AG08396 (cell line): ENCODE measurements at places on chromosomes 16 and 17.

- no peak for DNase-seq
Observed at GRCh38 chr17:19020016-19020415, 15.5 kb upstream of the FAM83G start.

- DNase-seq, result no peak
Observed at GRCh38 chr17:77744066-77744988, 214.2 kb upstream of the TNRC6C start.

GRCh38 chr16:56163938-56164337, 27.4 kb upstream of the GNAO1 start:
- DNase-seq, result no peak

GRCh38 chr17:48835971-48836370, 5.1 kb downstream of the CALCOCO2 start:
- no peak for DNase-seq

DNA sequence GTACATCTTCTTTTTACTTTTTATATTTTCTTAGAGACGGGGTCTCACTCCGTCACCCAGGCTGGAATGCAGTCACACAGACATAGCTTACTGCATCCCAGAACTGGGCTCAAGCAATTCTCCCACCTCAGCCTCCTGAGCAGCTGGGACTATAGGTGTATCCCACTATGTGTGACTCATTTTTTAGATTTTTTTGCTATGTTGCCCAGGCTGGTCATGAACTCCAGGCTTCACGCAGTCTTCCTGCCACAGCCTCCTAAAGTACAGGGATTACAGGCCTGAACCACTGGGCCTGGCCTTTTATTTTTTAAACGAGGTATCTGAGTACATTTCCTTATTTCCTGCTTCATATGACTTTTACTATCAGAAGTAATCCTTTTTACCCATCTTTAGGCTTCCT, 48.0 kb downstream of the GLG1 start:
- no peak for DNase-seq

GRCh38 chr17:13575922-13576419, 25.8 kb downstream of the HS3ST3A1 start:
- DNase-seq, result no peak

- no peak for DNase-seq
Observed at GRCh38 chr16:35749253-35750141, 2290.1 kb downstream of the TP53TG3F start.

DNA sequence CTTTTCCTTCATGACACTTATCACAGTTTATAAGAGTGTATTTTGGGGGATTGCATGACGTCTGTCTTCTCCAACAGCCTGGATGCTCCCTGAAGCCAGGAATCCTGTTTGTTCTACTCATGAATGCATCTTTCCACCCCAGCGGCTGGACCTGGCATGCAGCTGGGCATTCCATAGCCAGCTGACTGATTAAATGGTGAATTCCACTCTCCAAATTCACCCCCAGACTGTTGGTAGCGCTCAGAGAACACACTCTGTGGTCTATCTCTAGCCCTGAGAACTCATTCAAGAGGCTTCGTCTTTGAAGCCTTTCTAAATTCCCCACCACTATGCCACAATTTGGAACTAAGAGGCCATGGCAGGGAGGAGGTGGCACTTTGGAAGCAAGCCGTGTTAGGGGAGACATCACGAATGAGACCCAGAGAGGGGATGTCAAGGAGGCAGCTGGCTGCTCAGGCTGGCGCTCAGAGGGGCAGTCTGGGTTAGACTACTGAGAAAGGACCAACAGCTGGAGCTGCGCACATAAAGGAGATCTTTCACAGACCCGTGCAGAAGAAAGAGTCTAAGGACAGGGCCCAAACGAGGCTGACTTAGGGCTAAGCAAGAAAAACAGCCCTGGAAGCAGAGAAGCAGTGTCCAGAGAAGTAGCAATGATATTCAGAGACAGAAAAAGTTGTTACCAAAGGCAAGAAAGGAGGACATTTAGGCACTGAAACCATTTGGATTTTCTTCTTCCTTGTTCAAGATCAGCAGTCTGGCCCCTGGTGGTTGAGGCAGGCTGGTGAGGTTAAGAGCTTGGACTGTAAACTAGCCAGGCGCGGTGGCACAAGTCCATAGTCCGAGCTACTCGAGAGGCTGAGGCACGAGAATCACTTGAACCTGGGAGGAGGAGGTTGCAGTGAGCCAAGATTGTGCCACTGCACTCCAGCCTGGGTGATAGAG, 42.4 kb upstream of the ZNF629 start:
- DNase-seq, result peak; percentile 61

- no peak for DNase-seq
Observed at GRCh38 chr17:79301469-79301868, 226.8 kb downstream of the ENGASE start.

DNA sequence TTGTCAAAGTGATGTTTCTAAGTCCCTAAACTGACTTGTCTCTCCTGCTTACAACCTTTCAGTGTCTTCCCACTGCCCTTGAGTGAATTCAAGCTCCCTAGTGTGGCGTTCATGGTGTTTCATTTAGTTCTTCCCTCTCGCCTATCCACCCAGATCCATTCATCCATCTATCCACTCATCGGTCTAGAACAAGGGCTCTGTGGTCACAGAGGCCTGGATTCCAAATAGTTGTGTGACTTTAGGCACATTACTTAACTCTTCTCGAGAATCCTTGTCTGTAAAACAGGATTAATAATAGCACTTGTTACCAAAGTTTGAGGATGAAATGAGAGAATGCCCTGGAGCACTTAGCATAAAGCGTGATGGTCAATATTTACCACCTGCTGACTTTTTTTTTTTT, 870 bp upstream of the TAC4 start:
- DNase-seq, result no peak

- DNase-seq, result no peak
Observed at GRCh38 chr17:16971458-16972338, at the start of gene TNFRSF13B. TSS of gene TNFRSF13B (minus strand) at chr17:16972118. CDS start at chr17:16972075, 43 bp downstream.

GRCh38 chr17:48503747-48504146, 27.1 kb downstream of the HOXB1 start:
- DNase-seq, result no peak

DNA sequence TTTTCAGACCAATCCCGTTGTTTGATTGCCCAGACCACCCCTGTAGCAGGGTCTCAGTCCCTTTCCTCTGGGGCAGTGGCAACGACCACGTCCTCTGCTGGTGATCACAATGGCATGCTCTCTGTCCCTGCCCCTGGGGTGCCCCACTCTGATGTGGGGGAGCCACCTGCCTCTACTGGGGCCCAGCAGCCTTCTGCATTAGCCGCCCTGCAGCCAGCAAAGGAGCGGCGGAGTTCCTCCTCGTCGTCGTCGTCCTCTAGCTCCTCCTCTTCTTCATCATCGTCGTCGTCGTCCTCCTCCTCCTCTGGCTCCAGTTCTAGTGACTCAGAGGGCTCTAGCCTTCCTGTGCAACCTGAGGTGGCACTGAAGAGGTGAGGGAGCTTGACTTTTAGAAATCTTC, 9.2 kb downstream of the ELOB start:
- no peak for DNase-seq

- peak; percentile 88 for DNase-seq
Observed at GRCh38 chr17:41910701-41911391, 7.9 kb downstream of the ACLY start.

GRCh38 chr16:85441189-85441889, 171.8 kb upstream of the GSE1 start:
- DNase-seq, result no peak

DNA sequence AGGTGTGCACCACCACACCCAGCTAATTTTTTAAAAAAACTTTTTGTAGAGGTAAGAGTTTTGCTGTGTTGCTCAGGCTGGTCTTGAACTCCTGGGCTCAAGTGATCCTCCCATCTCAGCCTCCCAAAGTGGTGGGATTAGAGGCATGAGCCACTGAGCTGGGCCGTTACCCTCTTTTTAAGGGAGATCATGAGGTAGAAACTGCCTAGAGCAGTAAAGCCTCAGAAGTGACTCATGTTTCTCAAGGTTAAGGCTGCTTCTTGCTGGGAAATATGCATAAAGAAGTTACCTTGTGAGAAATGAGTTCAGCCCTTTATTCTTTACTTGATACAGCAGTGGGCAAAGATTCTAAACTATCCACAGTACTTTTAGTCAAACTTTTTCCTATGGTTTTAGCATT, 38.2 kb downstream of the GRB2 start:
- no peak for DNase-seq

DNA sequence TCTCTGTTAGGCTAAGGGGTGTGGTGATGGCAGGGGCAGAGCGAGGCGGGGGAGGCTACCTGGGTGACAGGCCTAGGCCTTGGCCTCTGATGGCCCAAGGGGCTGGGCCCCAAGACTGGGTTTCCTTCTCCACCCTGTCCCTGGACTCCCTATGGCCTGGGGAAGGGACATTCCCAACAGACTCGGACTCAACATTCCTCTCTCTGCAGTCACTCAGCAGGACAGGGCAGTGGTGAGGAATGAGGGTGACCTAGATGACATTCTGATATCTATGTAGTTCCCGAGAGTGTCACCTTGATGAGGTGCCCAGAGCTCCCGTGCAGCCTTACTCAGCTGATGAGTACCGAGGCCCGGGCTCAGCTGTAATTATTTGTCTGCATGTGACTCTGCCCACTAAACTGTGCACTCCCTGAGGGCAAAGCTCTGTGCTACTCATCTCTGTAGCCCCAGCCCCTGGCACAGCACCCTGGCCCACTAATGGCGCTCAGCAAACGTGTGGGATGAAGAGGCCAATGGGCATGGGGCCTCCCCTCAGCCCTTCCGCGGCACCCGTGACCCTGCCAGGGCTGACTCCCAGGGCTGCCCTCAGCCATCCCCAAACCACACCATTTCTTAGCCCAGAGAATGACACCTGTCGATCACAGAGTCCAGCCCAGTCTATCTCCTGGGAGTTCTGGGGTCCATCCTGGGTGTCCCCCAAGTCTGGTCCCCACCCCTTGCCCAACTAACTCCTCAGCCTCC, 2.2 kb downstream of the PLCD3 start:
- no peak for DNase-seq

DNA sequence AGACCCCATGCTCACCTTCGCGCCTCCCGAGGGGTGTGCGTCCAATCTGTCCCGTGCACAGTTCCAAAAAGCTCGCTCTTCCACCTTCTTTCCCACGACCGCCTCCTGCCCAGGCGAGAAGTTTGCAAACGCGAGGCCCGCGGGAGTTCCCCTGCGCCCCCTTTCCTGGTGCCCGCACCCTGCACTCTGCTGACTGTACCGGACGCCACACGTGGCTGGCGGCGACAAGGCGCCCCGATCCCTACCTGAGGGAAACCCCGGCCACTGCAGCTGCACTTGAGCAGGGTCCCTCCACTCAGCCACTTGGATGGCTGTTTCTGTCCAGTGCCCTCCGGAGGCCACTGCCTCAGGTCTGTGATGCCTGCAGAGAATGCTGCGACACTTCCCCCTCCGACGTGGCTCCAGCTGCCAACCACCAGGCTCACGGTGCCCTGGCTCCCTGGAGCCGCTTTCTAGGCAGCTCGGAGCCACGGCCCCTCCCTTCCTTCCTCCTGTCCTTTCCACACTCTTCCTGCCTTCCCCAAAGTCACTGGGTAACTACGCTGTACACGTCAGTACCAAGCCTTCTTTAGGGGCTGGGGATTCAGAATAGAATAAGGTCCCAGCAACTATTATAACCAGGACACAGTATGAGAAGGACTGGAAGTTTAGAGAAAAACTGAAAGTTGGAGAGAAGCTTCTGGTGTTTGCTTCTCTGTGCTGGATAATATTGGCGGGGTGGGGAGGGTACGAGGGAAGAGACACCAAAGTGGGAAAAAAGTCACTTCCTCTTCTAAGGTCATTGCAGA, at the start of gene MLKL:
Gene MLKL, minus strand, starts transcription at position 425 of the 788 bp plus-strand sequence. CDS start 5,105 bp downstream, outside the sequence.
- DNase-seq, result peak; percentile 52
